ENCODE measurements at places on chromosomes 12 and 14. TPM values are rescaled to one million over a fixed set of nuclear protein-coding genes. Genes with fewer than 3 reads are reported as not detected.

DNA sequence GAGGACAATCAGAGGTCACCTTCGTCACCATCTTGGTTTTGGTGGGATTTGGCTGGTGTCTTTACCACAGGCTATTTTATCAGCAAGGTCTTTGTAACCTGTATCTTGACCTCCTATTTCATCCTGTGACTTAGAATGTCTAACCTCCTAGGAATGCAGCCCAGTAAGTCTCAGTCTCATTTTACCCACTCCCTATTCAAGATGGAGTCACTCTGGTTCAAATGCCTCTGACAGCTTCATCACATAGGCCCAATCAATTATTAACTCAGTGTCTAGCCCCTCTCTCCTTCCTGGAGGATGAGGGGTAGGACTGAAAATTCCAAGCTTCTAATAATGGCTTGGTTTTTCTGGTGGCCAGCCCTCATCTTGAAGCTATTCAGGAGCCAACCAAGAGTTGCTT, 111.4 kb upstream of the NAP1L1 start:
- DNase-seq = no peak

DNA sequence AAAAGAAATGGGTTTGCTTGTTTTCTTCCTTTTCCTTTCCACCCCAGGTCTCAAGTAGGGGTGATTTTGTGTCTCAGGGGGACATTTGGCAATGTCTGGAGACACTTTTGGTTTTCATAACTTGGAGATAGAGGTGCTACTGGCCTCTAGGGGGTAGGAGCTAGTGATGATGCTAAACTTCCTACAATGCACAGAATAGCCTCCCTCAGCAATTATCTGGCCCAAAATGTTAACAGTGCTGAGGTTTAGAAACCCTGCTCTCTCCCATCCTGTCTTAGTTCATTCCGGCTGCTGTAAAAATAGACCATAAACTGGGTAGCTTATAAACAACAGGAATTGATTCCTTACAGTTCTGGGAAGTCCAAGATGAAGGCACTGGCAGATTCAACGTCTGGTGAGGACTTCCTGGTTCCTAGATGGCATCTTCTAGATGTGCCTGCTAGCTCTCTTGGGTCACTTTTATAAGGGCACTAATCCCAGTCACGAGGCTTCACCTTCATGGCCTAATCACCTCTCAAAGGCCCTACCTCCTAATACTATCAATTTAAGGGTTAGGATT, 7.4 kb upstream of the GAS2L3 start:
- DNase-seq = no peak

DNA sequence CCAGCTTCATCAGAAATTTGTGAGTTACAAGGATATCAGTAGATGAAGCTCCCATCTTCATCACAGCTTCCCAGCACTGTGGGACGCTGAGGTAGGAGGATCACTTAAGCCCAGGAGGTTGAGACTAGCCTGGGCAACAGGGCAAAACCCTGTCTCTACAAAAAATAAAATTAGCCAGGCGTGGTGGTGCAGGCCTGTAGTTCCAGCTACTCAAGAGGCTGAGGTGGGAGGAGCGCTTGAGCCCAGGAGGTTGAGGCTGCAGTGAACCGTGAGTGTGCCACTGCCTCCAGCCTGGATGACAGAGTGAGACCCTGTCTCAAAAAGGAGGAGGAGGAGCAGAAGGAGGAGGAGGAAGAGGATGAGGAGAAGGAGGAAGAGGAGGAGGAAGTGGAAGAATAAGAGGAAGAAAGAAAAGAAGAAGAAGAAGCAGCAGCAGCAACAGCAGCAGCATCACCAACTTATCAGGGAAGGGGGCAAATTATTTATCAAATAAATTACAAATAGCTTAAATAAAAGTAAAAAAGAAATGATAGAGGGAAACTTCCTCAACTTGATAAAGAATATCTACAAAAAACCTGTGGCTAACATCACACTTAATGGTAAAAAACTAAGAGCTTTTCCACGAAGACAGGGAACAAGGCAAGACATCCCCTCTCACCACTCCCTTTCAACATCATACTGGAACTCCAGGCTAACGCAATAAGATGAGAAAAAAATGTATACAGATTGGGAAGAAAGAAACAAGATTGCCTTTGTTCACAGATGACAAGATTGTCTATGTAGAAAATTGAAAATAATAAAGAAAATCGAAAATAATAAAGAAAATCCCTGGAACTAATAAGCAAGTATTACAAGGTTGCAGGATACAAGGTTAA, 69.6 kb downstream of the NINJ2 start:
- no peak for DNase-seq

- DNase-seq = peak; percentile 20
Observed at GRCh38 chr12:26697217-26697616, 135.8 kb downstream of the ITPR2 start.

- no peak for DNase-seq
Observed at GRCh38 chr12:115870510-115870909, 407.0 kb downstream of the MED13L start.

GRCh38 chr14:53896726-53897125, 59.9 kb downstream of the BMP4 start:
- DNase-seq = peak; percentile 78

- DNase-seq = peak; percentile 1
Observed at GRCh38 chr12:90333939-90334338, 621.0 kb downstream of the CCER1 start.

DNA sequence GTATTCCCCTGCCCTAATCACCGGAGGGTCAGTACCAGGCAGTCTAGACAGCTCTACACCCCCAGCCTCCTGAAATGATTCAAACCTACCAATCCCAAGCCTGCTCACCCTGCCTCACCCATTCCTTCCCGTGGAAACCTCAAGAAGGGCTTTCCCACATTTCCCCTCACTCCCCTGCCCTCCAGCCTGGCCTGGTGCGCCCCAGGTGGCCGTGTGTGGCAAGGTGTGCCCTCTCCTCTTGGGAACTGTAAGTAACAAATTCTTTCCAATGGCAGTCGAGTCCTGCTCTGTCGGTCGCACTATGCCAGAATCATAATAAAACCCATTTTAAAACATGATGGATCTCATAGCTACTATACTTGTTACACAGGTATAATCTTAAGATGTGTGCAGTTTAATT, 13.9 kb upstream of the DEGS2 start:
- DNase-seq = no peak

- no peak for DNase-seq
Observed at GRCh38 chr12:93603762-93604161, 31.3 kb downstream of the SOCS2 start.

KRT86 gene
- polyA plus RNA-seq = not detected

LRRIQ1 gene
- 0.05 TPM for polyA plus RNA-seq

TEAD4 gene
- polyA plus RNA-seq = 24.9 TPM

TRHDE gene
- 25.4 TPM for polyA plus RNA-seq

All from IMR-90 (cell line).